ENCODE measurements at places on chromosomes 13 and 19.

DNA sequence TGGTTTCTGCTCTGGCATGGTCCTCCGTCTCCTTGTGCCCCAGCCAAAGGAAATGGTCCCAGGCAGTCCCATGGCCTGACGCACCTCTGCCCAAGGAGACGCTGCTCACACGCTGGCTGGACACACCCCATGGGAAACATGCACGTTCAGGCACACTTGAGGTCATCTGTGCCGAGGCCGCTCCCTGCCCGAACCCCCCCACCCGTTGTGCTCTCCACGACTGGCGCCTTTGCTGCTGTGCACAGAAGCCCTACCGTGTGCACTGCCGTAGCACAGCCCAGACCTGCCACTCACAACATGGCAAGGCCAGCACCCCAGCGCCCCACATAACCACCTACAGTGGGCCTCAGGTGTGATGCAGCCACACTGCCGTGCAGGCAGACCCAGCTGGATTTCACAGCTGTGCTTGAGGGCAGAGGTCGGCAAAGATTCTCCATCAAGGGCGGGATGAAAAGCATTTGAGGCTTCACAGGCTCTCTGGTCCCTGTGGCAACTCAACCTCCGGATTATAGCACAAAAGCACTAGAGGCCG is 65.7 kb downstream of the SPACA7 start:
- DNase-seq, result no peak

DNA sequence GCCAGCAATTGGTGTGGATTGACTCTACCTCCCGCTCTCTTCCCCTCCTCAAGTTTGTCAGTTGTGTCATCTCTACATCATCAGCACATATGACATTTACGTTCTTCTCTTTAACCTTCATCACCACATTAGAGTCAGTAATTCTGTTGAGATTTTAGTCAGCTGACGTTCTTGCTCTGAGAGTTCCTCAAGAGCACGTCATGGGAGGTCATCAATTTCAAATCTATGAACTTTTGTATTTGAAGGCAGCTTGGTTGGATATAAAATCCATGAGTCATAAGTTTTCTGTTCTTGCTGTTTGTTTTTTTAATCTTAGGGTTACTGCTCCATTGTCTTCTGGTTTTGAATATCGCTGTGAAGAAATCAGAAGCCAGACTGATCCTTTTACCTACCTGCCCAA is 21.8 kb upstream of the ARGLU1 start:
- no peak for DNase-seq

DNA sequence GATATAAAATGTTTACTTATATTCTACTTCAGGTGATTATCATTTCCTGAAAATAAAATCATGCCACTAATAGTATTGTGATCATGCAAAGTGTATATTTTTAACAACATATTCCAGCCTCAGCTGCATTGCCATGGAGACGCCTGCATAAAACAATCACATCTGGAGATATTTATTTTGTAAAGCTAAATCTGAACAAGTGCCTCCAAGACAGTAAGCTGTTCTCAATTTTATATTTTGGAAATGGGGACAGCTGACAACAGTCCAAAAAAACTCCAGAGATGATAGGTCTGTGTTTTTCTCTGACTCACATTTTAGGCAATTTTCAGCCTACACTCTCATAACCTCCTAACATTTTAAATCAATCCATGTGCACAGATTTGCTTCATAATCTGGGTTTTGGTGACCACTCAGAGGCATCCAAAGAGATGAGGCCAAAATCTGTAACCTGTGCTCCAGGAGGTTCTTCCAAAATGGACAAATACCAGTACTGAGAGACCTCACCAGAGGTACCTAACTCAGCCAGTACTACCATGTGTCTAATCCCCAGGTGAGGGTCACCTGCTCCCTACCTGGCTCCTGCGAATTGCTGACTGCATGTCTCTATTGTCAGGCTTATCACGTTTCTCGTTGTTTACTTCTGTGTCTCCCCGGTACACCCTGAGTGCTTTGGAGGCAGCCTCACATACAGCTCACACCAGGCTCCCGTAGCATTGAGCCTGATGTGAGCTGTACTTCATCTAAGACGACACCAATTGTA is 62.7 kb downstream of the COL4A1 start:
- DNase-seq, result no peak

GRCh38 chr19:13574933-13575332 is 68.7 kb upstream of the CACNA1A start:
- no peak for DNase-seq

GRCh38 chr19:8569066-8569771 is 8.0 kb downstream of the MYO1F start:
- DNase-seq, result no peak

DNA sequence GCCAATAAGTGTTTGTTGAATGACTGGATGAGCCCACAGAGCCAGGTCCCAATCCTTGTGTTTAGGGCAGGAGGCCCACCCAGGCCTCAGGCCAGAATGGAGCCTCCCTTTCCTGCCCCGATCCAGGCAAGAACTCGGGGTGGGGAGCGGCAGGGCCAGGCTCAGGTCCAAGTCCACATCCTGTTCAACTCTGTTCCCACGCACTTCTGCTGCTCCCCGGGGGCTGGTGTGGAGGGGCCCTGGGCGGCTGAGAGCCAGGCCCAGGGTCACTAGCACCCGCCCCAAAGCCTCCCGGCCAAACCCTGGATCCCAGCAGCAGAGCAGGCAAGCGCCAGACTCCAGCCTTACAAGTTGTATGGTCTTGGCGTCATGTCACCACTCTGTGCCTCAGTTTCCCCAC is 8.0 kb downstream of the ANGPTL8 start:
- DNase-seq, result no peak

DNA sequence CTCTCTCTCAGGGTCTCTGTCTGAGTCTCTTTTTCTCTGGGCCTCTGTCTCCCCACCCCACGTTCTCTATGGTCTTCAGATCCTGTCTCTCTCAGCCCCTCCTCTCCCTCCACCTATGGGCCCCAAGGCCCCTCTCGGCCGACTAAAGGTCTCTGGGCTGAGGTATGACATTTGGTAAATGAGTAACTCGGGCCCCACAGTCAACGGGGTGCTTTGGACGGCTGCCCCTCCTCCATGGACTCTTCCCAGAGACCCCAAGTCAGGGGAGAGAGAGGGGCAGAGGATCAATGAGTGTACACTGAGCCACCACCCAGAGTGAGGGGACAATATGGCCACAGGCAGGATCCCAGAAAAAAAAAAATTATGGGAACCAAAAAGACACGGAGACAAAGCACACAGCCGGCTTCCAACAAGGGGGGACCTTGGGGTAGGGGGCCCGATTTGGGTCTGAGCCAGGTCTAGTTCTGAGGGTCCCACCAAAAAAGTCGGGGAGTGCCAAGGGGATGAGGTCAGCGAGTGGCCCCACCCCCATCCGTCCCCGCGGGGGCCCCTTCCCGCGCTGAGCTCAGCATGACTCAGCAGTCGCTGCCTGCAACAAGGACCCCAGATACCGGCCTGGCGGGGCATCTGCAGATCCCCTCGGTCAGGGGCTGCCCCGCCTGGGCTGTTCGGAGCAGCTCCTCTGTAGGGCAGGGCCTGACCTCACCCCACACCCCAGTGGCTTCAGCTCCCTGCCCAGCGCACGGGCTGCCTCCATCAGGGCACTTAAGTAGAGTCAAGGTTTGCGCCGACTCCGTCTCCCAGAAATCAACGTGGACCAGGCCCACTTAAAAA is 1.5 kb upstream of the FTL start:
- DNase-seq, result peak; percentile 60

DNA sequence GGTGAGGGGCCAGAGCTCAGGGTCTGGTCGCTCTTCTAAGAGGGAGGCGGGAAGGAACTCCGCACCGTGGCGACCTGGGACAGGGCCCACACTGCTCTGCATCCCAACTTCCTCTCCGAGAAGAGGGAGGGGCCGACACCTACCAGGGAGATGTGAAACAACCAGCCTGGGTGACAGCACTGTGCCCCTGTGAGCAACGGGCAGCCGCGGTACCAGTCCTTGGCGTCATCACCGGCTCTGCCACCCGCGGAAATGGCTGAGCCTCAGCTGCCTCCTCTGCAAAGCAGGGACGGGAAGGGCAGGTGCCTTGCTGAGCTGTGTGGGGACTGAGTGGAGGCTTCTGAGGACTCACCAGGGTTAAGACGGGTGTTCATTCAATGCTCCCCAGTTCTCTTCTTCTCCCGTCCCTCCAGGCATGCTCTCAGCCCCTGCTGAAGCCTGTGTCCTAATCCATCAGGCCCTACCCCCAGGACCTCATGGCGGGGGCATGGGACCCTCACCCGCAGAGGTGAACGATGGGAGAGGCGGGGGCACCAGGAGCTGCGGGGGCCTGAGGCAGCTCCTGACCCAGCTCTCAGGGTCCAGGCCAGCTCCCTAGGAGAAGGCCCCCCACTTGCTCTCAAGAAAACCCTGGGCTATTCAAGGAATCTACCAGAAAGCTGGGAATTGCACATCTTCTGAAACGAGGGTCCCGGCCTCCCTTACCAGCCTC is 9.3 kb downstream of the ZNF787 start:
- DNase-seq, result no peak

- no peak for DNase-seq
Observed at GRCh38 chr13:32409561-32410421, 18.1 kb downstream of the N4BP2L1 start.

DNA sequence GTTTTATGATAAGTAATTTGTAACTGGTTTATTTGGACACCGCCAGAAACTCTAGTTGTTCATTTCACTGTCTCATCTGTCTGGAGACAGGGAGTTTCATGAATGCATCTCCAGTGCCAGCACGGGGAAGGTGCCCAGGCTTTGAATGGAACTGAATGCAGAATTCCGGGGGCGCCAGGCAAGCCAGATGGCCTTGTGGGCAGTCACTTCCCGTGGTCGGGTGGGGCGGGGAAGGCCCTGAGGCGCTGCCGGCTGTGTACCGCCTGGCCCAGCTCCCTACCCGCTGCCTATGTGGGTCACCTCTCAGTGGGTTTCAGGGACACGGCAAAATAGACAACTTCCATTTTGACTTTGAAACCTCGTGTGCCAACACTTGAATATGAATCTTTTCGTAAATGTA is 28.8 kb upstream of the MCF2L start:
- no peak for DNase-seq

- DNase-seq, result no peak
Observed at GRCh38 chr19:15022752-15023151, 26.5 kb upstream of the CASP14 start.

GRCh38 chr13:97392020-97392419 is 41.9 kb upstream of the RAP2A start:
- no peak for DNase-seq

DNA sequence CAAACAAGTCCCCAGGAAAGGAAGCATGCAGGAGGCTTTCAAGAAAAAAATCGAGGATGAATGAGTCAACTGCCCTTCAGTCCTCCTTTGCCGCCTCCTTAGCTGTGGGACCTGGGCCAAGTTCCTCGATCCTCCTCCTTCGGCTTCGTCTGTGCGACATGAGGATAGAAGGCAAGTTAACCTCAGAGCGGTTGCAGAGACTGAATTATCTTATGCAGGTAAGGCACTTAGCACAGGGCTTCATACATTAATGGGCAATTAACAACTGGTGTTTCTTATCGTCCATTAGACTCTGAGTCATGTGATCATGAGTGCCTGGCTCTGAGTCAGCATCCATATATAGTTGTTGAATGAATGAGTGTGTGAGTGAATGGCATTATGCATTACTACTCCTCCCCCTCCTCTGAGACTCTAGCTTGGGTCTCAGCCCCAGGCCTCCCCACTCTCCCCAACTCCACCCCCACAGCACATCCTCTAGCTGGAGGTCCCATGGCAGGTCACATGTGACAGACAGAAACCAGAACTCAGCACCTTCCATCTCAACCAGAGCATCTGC is 1.6 kb upstream of the TTC9B start:
- no peak for DNase-seq

DNA sequence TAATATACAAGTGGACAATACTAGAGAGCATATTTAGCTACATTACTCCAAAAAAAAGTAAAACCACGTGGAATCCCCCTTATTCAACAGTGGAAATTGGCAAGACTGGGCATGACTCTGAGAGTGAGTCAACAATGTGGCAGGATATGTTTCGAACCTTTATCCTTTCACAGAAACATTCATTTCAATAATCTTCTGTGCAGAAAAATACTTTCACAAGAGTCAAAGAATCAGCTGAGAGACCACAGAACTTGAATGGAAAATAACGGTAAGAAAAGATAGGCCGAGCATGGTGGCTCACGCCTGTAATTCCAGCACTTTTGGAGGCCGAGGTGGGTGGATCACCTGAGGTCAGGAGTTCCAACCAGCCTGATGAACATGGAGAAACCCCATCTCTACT is 25.1 kb upstream of the CD70 start:
- no peak for DNase-seq

DNA sequence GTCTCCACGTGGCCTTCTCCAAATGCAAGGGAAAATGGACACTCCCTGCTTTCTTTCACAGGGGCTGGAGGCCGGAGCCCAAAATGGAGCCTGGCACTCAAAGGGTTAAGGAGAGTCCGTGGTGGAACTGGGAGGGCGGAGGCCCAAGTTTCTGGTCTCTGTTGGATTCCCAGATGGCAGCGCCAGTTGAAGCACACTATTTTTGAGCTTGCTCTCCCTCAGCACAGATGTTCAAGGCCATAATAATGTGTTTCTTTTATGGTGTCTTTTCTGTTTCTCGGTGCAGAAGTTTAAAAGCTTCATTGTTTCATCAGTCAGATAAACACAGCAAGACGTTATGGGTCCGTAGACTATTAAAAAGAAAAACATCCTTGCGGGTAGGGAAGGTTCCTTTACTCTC is 67.6 kb downstream of the TNFRSF19 start:
- no peak for DNase-seq

DNA sequence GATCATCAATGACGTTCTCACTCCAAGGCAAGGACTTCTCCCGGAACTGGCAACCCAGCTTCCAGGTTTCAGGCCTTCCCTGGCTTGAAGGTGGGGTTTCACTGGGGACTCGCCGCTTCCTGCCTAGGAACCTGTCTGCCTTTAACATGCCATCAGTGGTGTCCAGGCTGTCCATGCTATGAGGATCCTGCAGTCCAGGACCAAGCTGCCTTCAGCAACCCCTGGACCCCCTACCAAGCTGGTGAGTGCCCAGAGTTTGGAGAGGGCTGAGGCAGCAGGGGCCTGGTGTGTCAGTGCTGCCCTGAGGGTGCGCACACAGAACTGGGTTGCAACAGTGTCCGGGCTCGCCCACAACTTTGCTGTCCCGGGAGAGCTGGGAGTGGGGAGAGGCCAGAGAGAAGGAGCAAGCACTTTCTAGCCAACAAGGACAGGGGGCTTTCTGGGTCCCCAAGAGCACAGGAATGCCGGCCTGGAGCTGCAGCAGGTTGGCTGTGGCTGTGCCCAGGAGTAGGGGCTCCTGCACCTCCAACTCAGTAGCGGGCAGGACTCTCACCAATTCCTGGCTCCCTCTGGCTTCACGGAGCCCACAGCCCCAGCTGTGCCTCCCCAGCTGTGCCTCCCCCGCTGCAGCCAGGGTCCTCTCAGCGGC is 1563.2 kb upstream of the MIR17HG start:
- DNase-seq, result no peak

- no peak for DNase-seq
Observed at GRCh38 chr19:8096071-8096470, 43.5 kb downstream of the CCL25 start.
